NCI-H187 treated with DMSO at 0.1 percent for 48 hours (cell line): ENCODE measurements at places on chromosomes 13 and 19.

DNA sequence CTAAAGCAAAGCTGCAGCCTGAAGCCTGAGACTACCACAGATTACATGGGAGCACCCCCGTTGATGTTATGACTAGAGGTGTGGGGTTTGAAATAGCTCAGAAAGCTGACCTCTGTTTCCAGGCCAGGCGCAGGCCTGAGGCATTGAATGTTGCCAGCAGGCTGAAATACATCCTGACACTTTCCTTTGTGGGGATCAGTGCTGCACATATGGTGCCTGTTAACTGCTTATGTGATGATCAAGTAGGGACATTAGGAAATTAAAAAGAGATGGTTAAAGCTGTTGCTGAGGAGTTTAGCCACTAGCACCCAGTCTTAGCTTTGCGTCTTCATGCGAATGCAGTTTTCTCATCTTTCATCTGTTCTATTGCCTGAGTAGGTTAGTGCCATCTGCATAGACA, 83.2 kb downstream of the CCNA1 start:
- no peak for DNase-seq

GRCh38 chr19:43372462-43372861, 19.0 kb downstream of the CD177 start:
- DNase-seq = no peak

GRCh38 chr19:52492201-52492993, 35.1 kb upstream of the ZNF808 start:
- DNase-seq = no peak

DNA sequence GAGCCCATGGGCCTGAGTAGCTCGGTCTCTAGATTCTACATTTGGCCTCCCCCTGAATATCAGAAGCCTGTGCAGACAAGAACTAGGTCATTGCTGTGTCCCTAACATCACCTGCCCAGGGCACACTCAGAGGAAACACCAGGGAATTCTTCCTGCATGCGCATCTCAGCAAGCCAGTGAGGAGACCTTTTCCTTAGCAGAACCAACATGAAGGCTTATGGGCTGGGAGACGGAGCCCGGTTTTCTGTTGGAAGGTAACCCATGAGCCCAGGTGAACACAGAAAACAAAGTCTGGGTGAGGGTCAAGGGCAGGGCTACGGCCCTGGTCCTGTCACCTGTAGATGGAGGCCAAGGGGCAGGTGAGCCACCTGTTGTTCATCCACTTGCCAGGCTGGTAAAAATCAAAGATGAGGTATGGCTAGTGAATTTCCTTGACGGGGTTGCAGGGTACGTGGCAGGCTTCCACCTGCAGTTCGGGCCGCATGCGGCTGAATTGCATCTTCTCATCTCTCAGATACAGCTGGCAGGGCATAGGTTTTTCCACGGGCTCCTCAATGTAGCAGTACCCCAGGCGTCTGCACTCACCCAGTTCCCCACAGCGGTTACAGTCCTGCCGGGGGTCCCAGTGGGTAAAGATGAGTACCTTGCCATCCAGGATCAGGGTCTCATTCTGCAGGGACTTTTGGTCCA, 3.6 kb upstream of the FAM187B start:
- no peak for DNase-seq

DNA sequence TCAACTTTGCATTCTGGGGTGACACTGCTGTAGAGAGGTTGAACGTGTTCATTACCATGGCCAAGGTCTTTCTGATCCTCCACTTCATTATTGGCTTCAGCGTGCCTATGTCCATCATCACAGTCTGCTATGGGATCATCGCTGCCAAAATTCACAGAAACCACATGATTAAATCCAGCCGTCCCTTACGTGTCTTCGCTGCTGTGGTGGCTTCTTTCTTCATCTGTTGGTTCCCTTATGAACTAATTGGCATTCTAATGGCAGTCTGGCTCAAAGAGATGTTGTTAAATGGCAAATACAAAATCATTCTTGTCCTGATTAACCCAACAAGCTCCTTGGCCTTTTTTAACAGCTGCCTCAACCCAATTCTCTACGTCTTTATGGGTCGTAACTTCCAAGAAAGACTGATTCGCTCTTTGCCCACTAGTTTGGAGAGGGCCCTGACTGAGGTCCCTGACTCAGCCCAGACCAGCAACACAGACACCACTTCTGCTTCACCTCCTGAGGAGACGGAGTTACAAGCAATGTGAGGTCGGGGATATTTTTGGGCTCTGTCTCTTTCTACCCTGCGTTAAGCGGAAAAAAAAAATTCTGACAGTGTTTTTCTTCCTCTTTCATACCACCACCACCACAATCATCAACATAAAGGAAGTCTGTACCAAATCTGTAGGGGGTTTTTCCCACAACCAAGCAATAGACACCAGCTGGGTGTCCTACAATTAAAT, 29.5 kb downstream of the FPR3 start:
- no peak for DNase-seq

GRCh38 chr13:102726430-102726829, 31.6 kb upstream of the METTL21C start:
- no peak for DNase-seq

DNA sequence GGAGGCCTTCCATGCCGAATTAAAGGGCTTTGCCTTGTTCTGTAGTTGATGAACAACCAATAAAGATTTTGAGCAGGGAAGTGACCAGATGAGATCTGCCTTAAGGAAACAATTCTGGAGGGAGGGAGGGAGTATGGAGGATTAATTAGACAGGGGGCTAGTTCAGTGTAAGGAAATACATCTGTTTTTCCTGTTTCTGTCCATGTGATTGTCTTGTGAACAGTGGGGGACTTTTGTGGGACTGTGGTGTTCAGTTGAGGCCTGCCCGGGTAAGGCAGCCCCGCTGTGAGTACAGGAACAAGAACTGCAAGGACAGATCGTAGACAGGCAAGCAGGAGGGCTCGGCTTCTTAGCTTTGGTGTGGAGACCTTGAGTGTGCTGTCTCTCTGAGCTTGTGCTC, 59.0 kb downstream of the DGKH start:
- DNase-seq = no peak

- DNase-seq = no peak
Measured at GRCh38 chr13:106846571-106847448, 278.9 kb upstream of the ARGLU1 start.

DNA sequence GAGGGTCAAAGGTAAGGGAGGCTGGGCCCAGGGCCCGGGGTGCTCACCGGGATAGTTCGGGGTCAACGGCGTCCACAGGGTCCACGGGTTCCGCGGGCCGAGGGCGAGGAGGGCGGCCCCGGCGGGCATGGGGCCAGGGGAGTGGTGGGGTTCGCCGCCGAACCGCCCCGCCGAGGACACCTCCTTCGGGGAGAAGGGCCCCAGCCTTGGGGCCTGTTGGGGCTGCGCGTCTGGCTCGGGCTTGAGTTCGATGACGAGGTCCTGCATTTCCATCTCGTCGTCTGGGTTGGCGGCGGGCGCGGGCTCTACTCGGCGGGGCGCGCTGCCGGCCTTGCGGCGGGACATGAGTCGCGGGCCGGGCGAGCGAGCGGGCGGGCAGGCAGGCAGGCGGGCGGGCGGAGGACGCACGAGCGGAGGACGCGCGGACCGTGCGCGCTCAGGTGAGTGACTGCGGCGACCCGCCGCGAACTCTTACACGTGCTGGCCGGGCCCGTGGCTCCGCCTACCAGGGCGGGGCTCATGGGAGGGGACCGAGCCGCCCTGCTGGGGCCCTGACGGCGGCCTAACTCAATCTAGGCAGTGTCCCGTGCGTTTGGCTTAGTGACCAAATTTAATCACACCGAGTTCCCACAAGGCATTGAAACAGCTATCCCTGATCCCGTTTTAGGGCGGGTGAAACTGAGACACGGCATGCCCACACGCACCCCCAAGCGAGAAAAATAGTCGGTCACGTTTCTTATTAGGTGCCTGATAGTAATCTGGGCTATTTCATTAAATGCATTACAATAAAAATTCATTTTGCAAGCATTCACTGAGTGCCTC, at the start of gene ZNF296:
Gene ZNF296, minus strand, starts transcription at position 450 of the 822 bp plus-strand sequence. Its CDS starts 105 bp downstream, at position 345.
- no peak for DNase-seq

GRCh38 chr19:4199699-4200293, 17.3 kb downstream of the ANKRD24 start:
- no peak for DNase-seq

DNA sequence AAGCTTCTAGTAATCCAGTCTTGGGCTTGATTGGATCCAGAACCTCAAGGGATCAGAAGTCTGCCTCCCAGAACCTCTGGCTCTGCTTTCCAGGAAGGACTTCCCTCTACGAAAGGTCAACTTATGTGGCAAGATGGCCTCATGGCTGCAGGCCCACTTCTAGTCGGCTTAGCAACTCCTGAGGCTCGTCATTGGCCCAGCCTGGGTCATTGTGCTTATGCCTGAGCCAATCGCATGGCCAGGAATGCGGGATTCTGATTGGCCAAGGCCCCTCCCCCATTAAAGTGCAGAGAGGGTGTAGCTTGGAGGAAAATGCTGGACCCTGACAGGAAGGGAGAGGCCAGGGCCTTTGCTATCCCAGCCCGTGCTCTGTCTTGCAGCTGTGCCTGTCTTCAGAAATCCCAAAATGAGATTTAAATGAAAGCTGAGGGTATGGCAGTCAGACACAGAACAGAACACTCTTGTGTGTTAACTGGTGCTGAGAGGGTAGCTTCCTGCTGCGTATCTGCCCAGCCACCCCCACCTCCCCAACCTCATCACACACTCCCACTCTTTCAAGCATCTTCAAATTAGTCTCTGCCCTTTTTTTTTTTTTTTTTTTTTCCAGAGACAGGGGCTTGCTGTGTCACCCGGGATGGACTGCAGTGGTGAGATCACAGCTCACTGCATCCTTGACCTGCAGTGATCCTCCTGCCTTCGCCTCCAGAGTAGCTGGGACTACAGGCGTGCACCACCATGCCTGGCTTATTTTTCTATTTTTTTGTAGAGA, 5.5 kb upstream of the CCNE1 start:
- DNase-seq = no peak

DNA sequence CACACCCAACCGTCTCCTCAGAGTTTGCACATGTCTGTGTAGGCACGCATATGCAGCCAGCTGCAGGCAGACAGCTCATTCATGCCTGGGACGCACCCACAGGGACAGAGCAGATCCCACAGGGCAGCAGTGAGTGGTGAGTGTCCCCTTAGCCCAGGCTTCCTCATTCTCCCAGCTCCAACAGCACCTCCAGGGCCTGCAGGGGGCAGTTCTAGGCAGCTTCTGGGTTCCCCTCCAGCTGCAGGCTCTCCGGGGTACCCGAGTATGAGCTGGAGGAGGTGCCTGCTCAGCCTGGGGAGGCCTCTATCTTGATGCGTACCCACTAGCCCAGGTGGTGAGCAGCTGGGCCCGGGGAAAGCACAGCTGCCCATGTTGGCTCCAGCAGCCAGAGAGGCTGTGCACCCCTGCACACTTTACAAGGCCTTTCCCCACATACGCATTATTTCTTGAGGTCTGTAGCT, 1.3 kb upstream of the SHANK1 start:
- no peak for DNase-seq

- no peak for DNase-seq
Measured at GRCh38 chr13:94617389-94618000, 15.8 kb downstream of the GPR180 start.

DNA sequence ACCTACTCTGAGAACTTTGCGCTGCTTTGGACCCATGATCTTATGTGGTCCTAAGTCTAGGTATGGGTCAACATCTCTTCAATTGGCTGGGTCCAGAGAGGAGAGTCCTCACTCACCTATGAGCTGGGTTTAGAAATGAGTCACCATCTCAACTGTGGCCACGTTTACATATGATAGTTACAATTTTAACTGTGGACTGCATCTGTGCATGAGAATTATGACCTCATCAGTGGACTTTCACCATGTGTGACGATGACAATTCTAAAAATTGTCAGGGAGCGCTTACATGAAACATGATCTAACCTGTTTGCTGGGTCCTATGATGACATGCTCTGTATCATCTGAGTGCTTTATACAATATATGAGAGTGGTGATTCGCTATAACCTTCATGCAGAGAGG, 12.7 kb upstream of the ZNF724 start:
- no peak for DNase-seq
